ENCODE measurements at places on chromosomes 11 and 22.

DNA sequence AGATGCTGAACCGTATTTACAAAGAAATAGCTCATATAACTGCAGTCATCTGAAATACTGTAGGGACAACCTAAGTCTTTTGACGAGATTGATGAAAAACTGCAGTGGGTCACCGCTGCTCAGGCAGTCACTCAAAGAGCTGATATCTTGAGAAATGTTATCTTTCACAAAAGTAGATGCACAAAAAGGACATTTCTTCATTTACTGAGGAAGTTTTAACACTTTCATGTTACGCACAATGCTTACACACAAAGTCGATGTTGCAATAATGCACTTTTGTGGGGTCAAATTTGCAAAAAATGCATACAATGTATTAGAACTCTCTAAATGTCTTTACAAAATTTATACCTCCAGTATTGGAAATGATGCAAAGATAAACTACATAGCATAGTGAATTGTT is 16.2 kb upstream of the OR10V1 start:
- DNase-seq, result no peak

- DNase-seq, result no peak
Observed at GRCh38 chr11:127042445-127042844, 41.9 kb upstream of the KIRREL3 start.

GRCh38 chr11:9506489-9507276 is 45.9 kb downstream of the ZNF143 start:
- DNase-seq, result peak; percentile 83

GRCh38 chr11:32706985-32707741 is 87.3 kb downstream of the CCDC73 start:
- no peak for DNase-seq

DNA sequence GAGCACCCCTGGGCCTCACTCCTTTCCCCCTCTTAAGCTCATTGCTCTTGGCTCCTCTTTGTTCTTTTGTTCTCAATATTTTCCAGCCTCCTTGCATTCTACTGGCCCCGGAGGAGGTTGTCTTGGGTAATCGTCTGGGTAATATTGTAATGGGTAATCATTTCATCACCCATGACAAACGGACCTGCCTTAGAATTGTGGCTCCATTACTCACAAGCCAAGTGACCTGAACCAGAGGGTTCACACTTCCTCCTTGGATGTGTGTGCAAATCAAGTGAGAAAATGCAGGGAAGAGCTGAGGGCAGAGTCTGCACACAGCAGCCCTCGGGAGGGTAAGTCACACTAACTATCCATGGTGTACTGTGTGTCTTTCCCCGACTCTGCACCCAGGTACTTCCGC is 305.0 kb downstream of the BUD13 start:
- no peak for DNase-seq

DNA sequence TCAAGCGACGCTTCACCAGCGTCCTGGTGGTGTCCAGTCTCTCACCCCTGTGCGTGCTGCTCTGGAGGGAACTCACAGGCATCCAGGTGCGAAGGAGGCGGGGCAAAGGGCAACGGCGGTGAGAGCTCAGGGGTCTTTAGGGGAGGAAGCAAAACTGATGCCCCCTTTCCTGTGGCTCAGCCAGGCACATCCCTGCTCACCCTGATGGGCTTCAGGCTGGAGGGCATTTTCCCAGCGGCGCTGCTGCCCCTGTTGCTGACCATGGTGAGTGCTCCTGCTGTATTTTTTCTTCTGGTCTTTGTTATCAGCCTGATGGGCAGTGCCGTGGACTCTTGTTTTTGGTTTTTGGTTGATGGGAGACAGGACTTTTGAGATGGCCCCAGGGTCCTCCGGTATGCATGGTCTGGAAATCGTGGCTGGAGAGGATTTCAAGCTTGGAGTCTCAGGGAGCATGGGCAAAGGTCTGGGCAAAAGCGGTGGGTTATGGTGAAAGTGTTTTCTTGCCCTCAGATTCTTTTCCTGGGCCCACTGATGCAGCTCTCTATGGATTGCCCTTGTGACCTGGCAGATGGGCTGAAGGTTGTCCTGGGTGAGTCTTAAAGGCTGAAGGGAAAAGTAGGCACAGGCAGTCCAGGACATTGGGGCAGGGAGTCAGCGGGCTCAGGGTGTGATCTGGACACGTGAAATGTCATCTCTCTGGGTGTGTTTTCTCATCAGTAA is 695 bp downstream of the RCE1 start:
- no peak for DNase-seq

GRCh38 chr22:40452730-40453487 is 82.5 kb downstream of the SGSM3 start:
- no peak for DNase-seq

GRCh38 chr11:10529279-10529678 is 11.7 kb downstream of the RNF141 start:
- DNase-seq, result no peak

GRCh38 chr11:131998020-131998419 is 627.6 kb downstream of the NTM start:
- no peak for DNase-seq

DNA sequence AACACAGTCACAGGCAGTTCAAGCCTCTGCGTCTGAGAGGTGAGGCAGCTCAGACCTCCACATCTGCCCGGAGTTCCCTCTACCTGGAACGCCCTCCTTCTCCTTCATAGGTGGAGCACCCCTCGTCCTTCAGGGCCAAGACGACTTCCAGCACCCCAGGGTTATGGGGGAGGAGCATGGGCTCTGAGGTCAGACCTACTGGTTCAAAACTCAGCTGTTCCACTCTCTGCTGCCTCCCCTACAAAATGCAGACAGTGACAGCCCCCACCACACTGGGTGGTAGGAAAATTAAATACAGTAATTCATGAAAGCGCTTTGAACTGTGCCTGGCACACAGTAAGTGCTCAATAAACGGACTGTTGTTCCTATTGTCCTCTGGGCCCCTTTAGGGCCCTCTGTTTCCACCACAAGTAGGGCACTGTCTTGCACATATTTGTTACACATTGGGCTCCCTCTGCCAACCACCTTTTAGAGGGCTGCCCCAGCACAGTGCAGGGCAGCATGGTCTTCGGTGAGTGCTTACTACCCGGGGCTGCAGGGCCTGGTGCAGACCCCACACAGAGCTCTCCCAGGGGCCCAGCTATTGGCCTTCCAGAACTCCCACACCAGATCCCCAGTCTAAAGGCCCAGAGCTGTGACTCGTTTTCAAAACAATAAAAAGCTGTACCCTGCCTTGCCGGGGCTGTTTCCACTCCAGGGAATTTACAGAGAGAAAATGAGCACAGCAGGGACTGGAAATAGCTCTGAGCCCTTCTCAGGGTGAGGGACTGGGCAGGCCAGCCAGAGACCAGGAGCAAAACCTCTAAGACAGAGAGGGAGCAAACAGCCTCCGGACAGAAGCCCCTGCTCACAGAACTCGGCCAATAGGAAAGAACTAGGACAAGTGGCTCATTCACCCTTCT is 2.5 kb downstream of the TMEM184B start:
- DNase-seq, result no peak

DNA sequence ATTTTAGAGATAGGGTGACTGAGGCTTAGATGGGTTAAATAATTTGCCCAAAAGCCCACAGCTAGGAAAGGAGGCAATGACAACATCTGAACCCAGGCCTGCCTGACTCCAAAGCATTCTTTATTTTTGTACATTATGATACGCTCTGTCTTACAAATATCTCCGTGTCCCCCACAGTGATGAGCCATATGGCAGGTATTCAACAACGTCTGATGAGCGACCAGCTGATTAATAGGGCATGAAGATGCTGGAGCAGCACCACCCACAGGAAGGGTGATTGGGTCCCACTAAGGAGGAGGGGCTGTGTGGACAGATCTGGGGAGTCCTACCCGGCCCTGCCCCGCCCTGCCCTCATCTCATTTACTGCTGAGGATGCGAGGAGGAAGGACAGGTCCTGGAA is 380.6 kb downstream of the CADM1 start:
- DNase-seq, result no peak

DNA sequence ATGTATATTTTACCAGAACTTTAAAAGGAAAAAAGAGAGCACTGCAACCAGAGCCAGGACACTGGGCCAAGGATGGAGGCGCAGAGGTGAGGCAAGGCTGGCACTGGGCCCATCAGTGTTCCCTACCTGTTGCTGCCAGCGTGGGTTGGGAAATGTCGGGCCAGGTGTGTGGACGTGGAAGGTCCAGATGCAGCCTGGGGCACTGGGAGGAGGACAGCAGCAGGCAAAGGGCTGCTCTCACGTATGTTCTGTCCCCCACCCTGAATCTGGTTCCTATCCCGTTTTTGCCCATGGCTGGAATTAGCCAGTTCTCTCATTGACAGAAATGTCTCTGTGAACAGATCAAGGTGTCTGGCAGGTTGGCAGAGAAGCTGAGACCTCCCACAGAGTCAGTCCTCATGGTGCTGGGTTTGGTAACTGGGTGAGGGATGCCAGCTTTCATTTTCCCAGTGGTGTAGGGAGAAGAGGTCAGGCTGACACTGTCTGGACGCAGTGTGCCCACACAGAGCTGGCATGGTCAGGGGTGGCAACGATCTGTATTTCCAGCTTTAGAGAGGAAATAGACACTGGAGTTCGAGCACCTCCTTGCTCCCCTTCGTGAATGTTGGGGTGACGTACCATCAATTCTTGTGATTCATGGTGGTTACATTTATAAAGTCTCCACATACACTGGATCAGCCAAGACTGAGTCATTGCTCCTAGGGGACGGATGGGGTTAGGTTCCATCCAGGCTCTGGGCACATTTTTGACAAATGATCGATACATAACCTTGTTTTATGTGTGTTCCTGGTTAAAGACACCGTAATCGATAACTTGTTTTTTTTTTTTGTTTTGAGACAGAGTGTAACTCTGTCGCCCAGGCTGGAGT is 4.3 kb upstream of the PNPLA3 start:
- no peak for DNase-seq

- no peak for DNase-seq
Observed at GRCh38 chr11:2251138-2251537, 19.2 kb downstream of the ASCL2 start.

- no peak for DNase-seq
Observed at GRCh38 chr11:65611758-65612603, 2.0 kb downstream of the MAP3K11 start.

- DNase-seq, result no peak
Observed at GRCh38 chr11:18780329-18780728, 11.3 kb downstream of the PTPN5 start.

DNA sequence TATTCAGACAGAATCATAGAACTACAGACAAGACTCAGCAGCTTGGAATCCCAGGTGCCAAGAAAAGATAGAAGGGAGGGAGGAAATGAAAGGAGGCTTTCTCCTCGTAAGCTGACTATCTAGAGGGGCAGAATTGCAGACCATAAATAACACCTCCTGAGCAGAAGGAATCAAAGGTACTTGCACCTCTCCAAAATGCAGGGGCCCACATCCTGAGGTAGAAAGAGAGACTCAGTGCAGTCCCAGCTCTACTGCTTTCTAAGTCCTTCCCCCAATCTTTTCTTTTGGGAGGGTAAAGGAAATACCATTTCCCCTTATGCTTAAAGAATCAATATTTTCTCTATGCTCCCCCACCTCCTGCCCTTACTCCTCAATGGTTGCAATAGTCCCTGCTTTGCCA is 55.2 kb downstream of the SYTL2 start:
- DNase-seq, result peak; percentile 20

DNA sequence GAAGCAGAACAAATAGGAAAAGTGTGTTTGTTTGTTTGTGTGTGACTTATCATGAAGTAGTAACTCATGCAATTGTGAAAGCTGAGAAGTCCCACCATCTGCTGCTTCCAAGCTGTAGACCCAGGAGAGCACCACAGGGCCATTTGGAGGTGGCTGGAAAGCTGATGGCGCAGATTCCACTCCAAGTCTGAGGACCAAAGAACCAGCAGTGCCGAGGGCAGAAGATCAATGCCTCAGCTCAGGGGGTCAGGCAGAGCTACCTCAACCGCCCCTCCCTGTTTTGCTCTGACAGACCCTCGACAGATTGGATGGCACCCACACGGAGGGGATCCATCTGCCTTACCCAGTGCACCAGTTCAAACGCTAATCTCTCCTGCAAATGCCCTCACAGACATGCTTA is 896.2 kb downstream of the BRD1 start:
- DNase-seq, result no peak

DNA sequence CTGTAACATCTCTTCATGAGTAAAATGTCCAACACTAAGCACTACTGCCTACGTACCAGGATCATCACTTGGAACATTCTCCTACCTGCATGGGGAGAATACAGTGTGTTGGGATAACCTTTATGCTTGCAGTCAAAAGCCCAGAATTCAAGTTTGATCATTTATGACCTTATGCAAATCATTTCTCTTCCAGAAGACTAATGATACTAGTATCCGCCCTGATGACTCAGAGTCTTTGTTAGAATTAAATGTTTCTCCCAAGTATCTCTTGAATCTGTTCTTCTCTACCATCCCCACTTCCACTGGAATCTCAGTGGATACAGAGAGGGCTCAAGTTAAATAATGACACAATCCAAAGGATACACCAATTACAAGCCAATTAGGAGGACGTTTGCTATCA is 12.4 kb downstream of the MAJIN start:
- DNase-seq, result no peak

- no peak for DNase-seq
Observed at GRCh38 chr11:8250981-8251615, 12.6 kb downstream of the LMO1 start.

- DNase-seq, result peak; percentile 38
Observed at GRCh38 chr11:48004456-48004855, 24.1 kb downstream of the PTPRJ start.

- no peak for DNase-seq
Observed at GRCh38 chr22:38017272-38017920, 33.0 kb upstream of the SOX10 start.

GRCh38 chr11:122696662-122697061 is 41.1 kb downstream of the UBASH3B start:
- peak; percentile 79 for DNase-seq

DNA sequence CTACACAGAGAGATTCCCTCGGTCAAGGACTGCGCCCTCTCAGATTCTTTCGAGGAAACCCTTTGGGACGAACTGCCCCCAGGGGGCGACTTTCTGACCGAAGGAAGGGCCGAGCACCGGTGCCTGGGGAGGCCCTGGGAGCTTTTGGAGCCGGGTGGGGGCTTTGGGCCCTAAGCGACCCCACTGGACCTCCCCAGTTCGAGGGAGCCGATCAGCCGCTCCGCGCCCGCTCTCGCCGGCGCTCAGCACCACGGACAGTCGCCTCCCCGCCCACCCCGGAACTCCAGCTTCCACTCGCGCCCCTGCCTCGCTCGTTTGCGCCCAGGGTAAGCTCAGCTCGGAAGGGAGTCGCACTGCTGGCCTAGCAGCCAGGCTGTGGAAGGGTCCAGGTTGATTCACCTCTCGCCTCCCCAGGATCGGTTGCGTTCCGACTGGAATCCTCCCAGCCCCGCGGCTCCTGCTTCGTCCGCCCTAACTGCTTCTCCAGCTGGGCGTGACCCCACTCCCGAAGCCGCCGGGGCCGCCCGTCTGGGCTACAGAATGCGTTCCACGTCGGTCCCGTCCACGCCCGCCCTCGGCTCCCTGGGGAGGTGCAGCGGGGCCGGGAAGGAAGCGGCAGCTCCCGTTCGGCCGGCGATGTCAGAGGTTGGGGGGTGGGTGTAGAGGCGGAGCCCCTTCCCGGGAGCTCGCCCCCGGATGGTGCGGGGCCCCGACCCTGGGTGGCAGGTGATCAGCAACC is 428 bp downstream of the SCN3B start:
- peak; percentile 40 for DNase-seq
